Stimulated activated CD8-positive, alpha-beta memory T cell treated with anti-CD3 and anti-CD28 coated beads, Interleukin-4, amount 100 ng/mL, for 24 hours (primary cell): ENCODE measurements at places on chromosomes 13 and 19.

- DNase-seq = no peak
Measured at GRCh38 chr19:48554385-48555091, 2.6 kb downstream of the SULT2B1 start.

- DNase-seq = no peak
Measured at GRCh38 chr13:102234618-102235017, 167.2 kb downstream of the FGF14 start.

DNA sequence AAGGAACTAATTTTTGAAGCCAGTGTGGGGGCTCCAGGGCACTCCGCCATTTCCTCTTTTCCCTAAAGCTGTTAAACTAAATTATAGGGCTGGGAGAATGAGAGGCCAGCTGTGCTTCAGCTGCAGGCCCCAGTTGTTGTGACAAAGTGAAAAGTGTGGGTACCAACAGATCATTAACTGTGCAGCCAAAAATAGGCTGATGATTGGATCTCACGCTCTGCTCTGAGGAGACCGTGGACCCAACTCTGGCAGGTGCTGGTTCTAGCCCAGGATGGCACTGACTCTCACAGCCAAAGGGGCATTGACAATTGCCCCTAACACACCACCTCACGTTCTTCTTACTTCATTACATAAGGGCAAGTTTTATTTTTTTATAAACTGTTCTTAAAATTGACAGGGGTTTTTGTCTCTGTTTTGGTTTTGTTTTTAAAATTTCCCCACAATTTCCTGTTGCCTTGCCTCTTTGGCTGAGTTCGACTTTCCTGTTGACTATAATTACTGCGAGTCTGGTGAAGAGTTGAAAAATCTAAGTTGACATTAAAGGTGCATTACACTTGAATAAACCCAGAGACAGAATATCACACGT is 391.0 kb downstream of the FGF9 start:
- DNase-seq = no peak

DNA sequence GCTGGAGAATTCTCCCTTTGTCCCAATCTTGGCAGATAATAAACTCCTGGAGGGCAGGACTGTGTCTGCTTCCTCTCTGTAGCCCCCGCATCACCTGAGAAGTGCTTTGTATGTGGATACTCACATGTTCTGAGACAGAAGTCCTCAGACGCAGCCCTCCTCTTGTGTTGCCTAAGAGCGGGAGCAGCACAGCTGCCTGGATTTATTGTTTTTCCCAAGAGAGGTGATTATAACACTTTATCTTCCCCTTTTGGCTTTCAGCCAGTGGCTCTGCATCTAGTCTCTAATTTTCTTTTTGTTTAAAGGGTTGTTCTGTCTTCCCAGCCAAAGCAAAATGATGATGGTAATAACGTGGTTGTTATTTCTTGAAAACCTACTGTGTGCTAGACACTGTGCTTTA is 36.1 kb downstream of the OLFM4 start:
- no peak for DNase-seq

- no peak for DNase-seq
Measured at GRCh38 chr13:91719033-91719432, 320.6 kb downstream of the GPC5 start.
